ENCODE measurements at places on chromosomes 4 and X. TPM values are rescaled to one million over a fixed set of nuclear protein-coding genes. Genes with fewer than 3 reads are reported as not detected.

UGT2B17 gene
- not detected for total RNA-seq

ATRX gene
- total RNA-seq = 126 TPM

IL1RAPL1 gene
- total RNA-seq = 0.35 TPM

FUNDC1 gene
- total RNA-seq = 16.5 TPM

SPANXN5 gene
- total RNA-seq = not detected

ANK2 gene
- total RNA-seq = 94.6 TPM

- no peak for ATAC-seq
These were observed 25.5 kb upstream of the FHL1 start for GRCh38 chrX:136121788-136122187.

- ATAC-seq = no peak
These were observed 384.6 kb downstream of the DTHD1 start for GRCh38 chr4:36665985-36666527.

DNA sequence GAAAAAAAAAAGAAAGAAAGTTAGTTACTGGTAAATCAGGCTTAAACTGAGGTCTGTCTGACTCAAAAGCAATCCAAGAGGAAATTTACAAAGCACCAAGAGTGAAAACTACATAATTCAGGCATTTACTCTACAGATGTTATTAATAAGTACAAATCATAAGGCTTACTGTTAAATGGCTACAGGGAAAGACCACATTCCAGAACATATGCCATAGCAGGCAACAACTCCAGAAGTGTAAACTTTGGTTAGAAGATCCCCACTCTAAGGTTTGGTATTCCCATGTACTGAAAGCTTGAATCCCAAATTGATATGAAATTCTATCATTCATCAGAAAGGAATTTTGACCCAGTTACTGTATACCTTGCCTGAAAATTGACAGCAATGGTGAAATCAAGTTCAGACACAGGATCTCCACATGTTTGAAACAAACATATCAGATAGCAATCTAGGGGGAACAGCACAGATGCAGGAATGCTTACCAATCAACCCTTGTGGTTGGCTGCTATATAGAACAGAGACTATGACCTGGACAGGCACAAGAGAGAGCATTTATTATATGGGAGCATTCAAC is 6.6 kb downstream of the USP26 start:
- no peak for ATAC-seq

- ATAC-seq = no peak
These were observed 78.8 kb upstream of the TEX13A start for GRCh38 chrX:105299286-105299685.

DNA sequence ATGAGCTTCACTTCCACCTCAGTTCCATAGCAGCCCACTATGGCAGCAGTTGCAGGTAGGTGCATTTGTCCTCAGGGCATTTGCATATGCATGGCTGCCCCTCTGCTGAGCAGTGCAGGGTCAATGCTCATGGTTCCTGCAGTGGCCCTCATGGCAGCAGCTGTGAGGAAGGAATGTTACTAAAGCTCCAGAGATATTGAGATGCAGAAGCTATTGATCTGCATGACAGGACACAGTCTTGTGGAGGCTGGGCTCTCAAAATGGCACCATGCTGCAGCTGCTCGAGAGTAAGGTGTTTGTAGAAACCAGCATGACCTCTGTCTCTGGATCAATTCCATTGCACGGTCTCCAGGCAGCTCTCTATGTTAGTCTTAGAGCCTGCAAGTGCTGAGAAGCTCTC is 179.2 kb upstream of the PCDH18 start:
- no peak for ATAC-seq

DNA sequence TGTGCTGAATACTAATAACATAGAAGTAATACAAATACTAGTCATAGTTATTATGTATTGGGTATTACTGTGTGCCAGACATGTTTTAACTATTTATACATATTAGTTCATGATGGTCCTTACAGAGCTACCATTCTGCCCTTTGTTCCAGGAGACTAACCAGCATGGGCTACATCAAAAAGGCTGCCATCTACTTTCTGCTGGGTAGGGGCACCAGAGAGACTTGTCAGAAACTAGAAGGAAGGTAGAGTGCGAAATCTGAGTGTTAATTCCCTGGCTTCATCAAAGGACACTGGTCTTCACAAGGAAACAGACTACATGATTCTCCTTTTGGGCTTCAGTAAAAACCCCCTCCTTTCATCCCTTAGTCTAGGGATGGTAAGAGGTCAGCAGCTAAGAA is 347.8 kb downstream of the GBA3 start:
- ATAC-seq = no peak

GRCh38 chr4:73007526-73008100 is 61.9 kb downstream of the COX18 start:
- no peak for ATAC-seq

DNA sequence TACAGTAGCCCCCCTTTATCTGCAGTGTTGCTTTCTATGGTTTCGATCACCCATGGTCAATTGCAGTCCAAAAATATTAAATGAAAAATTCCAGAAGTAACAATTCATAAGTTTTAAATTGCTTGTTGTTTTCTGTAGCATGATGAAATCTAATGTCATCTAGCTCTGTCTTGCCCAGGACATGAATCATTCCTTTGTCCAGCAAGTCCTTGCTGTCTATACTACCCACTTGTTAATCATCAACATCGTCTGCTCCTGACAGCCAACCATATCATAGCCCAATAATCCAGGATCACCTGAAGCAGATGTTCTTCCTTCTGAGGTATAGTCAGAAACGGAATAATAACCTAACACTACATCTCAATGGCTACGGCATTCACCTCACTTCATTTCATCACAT is 79.8 kb downstream of the ADAMTS3 start:
- no peak for ATAC-seq

DNA sequence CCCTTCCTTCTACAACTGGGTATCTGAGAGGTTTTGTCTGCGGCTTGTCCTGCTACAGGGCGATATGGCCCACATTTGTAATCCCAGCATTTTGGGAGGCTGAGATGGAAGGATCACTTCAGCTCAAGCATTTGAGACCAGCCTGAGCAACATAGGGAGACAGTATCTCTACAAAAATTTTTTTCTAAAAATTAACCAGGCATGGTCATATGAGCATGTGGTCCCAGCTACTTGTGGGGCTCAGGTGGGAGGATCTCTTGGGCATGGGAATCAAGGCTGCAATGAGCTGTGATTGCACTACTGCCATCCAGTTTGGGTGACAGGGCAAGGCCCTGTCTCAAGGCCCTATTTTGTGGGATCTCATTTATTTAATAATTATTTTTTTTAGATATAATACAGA is 420.6 kb upstream of the PABPC4L start:
- ATAC-seq = no peak

DNA sequence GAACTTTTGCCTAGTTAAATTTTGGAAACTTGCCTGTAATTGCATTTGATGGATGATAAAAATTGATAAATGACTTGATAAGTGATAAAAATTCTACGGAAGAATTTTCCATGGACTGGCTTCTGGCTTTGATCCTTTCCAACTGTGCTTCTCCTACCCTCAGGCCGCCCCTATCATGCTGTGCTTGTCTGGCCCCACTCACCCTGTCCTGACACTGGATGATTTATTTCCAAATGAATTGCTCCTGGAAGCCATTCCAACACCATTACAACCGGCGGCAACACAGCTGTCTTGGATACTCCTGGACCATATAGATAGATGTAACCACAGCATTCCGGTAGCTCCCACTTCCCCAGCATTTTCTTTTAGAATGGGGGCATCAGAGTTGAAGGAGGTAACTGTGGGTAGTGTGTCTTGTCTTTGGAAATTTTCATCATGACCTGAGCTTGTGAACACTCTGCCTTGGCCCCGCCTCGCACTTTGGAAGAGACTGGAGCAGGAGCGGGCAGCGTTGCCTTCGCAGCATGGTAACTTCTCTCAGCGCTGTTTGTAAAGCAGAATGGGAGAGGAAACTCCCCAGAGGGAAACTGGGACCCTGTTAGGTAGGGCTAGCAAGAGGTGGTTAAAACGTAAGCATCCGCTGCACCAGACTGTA is 77.4 kb downstream of the TBL1X start:
- peak; percentile 25 for ATAC-seq

DNA sequence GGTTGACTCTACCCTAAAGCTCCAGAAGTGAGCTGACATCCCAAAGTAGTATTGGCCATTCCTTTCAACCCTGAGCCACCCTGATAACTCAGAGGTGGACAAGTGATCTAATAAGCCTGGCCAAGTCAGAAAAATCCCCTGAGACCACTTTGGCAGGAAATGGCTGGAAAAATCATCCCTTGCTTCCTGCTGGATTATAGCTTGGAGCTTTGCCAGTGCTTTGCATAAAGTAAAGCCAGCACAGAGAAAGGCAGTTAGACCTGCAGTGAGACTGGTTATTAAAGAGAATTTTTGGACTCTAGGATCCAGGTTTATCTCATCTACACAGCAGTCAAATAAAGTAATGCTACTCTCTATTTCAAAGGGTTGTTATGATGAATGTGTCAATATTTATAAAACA is 6.4 kb downstream of the CXCL3 start:
- ATAC-seq = no peak

DNA sequence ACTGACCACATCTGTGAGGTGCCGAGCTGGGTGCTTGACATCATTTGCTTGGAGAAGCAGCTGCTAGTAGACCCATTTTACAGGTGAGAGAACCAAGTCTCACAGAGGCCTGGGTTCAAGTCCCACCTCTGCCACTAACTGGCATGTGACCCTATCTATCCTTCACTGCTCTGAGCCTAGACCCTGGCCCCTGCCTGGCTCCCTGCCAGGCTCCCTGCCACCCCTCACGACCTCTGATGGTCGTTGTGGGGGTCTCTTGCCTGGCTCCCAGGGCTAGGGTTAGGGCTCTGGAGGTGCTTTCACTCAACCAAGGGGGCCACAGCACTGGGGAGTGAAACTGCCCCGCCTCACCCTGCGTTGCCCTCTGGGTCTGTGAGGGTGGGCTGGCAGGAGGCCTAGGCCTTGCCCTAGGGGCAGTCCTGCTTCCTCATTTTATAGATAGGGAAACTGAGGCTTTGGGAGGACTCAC is 7.2 kb upstream of the ADD1 start:
- ATAC-seq = no peak

DNA sequence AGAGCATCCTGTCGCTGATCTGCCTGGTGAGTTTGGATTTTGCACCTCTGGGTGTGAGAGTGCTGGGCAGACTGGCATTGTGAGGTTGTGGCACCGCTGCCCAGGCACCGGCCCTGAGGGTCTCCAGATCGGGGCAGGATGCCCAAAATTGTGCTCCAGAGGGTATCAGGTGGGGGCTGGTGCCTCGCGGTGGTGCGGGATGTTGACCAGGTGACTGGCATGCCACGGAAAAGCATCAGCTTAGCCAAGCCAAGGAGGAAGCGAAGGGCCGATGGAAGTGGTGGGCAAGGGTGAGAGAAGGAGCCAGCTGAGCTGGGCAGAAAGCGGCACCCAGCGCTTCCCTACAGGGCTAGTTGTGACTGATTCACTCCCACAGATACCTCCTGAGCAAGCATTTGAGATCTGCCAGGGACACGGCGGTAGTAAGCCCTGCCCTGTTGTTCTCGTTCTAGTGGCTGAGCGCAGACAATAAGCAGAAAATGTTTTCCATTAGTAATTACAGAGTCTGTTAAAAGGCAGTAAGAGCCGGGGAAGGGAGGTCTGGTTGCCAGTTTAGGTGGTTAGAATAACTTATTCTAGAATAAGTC is 809 bp downstream of the ZFP92 start:
- no peak for ATAC-seq

GRCh38 chr4:109094056-109094455 is 208.4 kb downstream of the COL25A1 start:
- no peak for ATAC-seq

DNA sequence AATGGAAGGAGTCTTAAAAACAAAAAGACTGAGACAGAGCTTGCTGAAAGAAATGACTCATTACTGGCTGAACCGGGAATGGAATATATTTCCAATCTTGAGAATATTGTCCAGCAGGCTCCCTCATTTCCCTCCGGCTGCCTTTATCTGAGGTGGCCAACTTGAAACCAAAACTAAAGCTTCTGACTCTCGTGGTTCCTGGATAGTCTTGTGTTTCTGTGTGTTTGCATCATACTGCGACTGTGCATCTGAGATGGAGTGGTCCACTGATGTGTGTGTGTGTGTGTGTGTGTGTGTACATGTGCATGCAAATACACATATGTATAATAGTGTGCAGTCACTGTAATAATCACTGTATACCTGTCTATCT is 145.6 kb upstream of the SCML1 start:
- peak; percentile 67 for ATAC-seq

DNA sequence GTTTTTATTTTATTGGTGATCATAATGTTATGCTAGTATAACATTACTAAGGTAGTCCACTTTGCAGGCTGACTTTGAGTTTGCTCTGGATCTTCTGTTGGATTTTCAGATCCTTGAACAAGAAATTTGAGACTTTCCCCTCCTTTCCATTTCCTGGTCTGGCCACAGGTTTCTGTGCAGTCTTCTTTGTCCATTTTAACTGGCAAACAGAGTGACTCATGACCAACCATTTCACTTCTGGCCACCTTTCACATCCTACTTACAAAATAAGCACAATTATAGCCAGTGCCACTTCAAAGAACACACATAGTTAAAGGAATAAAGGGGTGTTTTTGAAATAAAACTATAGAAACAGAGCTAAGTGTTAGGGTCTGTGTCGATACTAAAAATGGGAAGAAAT is 8.4 kb downstream of the ANK2 start:
- no peak for ATAC-seq

GRCh38 chrX:125210146-125210545 is 109.5 kb upstream of the TEX13C start:
- no peak for ATAC-seq

DNA sequence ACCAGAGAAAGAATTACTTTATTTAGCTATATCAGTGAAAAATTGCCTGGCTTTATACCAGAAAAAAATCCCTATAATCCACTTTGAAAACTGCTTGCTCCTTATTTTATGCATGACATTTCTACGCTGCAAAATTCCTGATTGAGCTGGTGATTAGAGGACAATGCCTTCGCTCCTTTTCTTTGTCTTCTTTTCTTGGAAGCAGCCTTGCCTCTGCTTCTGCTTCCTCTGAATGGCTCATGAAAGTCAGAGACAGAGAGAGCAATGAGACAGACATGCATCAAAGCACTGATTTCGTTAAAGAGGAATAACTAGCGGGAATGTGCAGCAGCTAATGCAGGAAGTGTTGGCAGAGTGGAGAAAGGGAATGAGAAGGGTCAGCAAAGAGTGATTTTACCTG is 294.3 kb upstream of the IGFBP7 start:
- ATAC-seq = no peak

GRCh38 chr4:41644288-41644914 is 104.1 kb downstream of the PHOX2B start:
- peak; percentile 90 for ATAC-seq
